ENCODE measurements at places on chromosomes 12 and 14.

DNA sequence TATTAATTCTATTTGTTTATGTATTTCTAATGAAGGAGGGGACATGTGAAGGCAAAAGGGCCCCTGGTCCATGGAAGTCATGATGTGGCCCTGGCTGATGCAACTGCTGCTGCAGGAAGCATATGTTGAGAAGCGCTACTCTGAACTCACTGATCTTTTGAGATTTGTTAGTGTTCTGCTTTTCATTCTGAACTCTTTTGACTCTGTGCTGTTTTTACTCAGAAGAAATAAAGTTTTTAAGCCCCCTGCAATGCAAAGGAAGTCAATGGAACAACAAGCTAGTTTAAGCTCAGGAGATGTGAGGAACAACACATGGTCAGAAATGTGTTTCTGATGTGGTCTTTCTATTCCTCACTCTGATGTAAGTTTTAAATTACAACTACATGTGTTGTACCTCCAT lies 88.9 kb upstream of the BTG1 start:
- DNase-seq: no peak

GRCh38 chr12:129071362-129071761 lies 218.1 kb downstream of the GLT1D1 start:
- no peak for DNase-seq

GRCh38 chr14:84584511-84584910 lies 945.4 kb upstream of the FLRT2 start:
- DNase-seq: no peak

- DNase-seq: no peak
Observed at GRCh38 chr14:74641601-74642391, 29.8 kb upstream of the LTBP2 start.

DNA sequence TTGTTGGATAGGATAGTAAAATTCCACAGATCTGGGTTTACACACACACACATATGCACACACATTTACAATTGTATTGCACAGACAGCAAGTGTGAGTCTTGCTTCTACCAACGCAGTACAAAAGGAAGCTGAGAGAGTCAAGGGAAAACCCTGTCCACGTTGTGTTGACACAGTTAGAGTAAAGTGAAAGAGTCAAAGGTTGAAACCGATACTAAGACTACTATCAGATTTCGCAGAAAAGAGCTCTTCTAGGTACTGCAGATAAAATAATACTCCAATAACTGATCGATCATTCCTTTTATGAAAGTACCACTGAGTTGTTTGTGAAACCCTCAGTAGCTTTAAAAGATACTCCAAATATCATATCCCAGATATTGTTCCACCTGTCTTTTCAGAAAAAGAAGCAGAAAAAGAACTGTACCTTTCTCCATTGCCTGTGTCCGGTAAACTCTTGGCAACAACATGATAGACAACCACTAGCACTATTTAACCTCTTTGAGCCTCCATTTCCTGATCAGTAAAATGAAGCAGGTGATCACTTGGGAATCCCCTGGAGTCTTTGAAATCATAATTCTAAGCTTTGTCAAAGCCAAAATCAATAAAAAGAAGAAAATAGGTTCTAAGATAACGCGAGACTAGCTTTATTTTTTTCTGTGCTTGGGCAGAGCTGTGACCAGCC lies 224.6 kb upstream of the FOXN3 start:
- DNase-seq: peak; percentile 26

GRCh38 chr14:74324931-74325361 lies 22.2 kb upstream of the ABCD4 start:
- no peak for DNase-seq

- DNase-seq: no peak
Observed at GRCh38 chr12:44331269-44331668, 495.4 kb downstream of the TMEM117 start.

DNA sequence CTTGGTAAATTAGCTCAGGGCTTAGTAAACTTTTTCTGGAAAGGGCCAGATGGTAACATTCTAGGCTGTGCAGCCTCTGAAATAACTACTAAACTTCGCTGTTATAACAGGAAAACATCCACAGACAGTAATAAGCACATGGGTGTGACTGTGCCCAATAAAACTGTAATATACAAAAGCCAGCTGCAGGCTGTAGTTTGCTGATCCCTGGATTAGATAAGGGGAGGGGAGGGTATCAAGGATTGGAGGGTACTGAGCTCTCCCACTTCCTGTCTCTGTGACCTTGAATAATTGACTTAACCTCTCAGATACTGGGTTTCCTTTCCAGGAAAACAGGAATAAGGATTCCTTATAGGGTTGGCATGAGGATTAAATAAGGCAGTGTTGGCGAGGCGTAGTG lies 81.2 kb downstream of the CCDC60 start:
- no peak for DNase-seq

GRCh38 chr12:40107803-40108620 lies 2.1 kb upstream of the SLC2A13 start:
- no peak for DNase-seq

DNA sequence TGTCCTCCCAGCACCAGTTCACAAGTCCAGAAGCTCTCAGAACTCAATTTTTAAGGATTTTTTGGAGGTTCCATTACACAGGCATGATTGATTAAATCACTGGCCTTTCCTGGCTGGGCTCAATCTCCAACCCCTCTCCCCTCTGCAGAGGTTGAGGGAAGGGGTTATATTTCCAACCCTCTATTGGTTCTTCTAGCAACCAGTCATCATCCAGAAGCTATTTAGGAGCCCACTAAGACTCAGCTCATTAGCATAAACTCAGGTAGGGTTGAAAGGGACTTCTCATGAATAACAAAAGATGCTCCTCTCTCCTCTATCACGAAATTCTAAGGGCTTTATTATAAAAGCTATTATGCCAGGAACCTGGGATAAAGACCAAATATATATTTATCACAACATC lies 41.5 kb downstream of the SPPL3 start:
- no peak for DNase-seq

DNA sequence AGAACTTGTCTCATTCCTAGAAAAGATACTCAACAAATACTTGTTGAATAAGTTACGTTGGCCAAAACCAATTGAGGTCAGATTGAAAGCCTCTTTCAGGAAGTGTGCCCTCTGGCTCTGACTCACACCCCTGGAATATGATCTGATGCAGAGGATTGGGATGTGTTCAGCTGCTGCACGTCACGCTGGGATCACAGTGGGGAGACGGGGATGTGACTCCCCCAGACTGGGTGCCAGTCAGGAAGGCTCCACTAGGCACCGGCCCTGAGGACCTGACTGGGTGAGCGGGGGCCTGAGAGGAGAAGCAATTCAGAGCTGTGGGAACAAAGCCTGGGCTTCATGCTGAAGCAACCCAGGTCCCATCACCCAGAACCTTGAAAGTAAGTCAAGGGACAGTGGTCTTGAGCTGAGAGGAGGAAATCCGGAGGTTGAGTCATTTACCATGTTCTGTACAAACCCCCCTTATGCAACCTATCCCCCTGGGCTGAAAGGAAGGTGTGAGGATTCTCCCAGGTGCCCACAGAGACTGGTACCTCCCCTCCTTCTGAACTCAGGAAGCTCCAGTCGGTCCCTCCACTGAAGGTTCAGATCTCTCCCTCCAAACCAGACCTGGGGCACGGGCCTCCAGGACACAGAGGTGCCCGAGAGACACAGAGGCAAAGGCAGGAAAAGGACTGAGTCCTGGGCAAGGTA lies 3.9 kb downstream of the CEBPE start:
- no peak for DNase-seq

GRCh38 chr12:11227373-11227772 lies 40.6 kb upstream of the TAS2R42 start:
- DNase-seq: no peak

DNA sequence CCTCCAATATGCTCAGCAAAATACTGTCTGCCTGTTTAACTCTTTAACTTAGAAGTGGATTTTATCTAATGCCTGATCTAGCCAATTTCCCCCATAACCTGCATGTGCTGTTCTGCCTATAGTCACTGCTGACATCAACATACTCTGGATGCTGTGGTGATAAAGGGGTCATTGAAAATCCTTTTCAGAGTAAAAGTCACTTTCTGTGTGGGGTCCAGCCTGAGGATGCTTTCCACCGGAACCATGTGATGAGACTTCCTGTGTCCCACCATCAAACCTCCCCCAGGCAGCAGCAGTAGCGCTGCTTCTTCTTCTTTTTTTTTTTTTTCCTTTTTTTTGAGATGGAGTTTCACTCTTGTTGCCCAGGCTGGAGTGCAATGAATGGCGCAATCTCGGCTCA lies 607.0 kb downstream of the BCL11B start:
- DNase-seq: no peak

DNA sequence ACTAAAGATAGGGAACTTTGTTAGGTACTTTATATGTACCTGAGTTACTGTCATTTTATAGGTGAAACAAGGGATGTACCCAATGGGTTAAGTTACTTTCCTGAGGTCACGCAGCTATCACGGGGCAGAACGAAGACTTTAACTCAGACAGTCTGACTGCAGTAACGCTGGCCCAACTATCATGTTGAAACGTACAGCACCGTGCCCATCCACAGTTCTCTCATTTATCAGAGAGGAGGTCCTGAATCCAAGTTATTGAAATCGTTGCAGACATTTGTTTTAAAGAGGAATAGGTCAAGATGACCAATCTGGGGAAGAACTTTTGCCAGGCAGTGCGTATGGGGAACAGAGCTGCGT lies 587 bp upstream of the C12orf75 start:
- no peak for DNase-seq

GRCh38 chr12:21642707-21643389 lies 14.8 kb downstream of the LDHB start:
- DNase-seq: no peak

DNA sequence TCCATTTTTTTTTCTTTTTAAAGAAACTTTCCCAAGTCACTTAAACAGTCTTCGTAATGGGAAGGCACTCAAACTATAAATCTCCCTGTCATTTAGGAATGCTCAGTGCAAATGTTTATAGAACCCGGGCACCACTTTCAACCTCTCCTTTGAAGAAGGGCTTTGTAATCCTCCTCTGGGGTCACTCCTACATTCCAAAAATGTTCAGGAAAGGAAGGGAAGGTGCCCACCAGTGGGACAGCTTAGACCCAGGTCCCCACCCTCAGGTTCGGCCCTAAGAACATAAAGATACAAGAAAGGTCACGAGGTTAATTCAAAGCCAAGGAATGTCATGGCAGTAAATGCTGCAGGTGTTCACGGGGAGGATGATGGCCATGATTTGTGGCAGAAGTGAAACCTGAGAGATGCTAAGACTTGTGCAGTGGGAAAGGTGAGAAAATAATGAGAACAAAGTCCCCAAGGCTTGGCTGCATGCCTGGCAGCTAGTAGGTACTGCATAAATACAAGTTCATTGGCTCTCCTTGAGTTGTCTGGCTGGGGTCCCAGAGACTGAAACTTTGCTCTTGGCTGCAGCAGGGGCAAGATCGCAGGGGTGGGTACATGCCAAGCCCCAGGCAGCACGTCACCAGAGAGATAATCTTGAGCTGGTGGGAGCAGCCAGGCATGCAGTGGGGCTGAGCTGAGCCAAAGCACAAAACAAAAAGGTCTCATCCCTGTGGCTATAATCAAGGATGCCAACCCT lies 21.1 kb downstream of the KRT18 start:
- no peak for DNase-seq

GRCh38 chr14:101040538-101041442 lies 137.3 kb upstream of the RTL1 start:
- DNase-seq: no peak

DNA sequence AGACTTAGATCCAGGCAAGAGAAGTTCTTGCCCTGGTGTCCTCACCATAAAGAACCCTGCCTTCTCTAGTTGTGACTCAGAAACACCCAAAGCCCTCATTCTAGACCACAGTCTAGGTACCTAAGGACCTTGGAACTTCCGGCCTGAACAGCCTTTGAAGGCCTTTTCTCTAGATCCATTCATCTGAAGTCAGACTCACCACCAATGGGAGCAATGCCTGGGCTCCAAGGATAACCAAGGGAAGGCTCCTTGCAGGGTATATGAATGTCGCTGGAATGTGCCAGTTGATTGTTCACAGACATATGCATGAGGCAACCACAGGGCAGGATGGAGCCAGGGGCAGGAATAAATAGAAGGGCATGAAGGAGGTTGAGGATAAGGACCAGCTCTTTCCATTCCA lies 86.3 kb downstream of the PLCZ1 start:
- no peak for DNase-seq

DNA sequence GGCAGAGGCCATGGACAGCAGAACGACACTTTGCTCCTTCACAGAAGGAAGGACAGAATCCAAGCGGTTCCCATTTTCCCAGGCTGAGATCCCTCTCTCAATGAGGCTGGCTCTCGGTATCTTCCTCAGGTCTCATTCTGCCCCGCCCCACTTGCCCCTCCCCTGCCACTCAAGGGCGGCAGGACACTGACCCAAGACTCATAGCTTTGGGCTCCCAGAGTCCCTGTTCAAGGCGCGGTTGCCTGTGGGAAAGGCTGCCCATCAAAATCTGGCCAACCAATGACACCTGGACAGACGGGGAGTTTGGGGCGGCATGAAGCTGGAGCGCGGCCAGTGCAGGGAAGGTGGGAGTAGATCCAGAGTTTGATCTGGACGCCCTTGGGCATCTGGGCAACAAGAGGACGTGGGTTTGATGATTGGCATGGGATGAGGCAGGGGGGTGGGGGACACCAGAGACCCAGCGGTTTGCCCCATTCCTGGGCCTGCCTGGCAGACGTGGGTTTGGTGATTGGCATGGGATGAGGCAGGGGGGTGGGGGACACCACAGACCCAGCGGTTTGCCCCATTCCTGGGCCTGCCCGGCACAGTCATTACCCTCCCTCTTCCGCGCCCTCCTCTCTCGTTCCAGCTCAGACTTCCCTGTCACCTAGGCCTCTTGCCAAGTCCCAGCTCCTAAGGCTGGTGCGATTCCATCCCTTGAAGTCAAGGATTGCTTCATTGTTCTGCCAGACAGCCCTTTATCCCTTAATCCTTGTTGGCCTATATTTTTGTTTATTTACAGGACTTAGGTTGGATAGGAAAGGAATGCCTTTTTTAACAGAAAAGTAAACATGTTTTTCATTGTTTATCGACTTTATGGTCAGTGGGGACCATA lies 92.1 kb downstream of the NINJ2 start:
- no peak for DNase-seq

- DNase-seq: no peak
Observed at GRCh38 chr14:84826294-84826693, 703.6 kb upstream of the FLRT2 start.

- no peak for DNase-seq
Observed at GRCh38 chr12:113474635-113475436, 3.2 kb upstream of the LHX5 start.

DNA sequence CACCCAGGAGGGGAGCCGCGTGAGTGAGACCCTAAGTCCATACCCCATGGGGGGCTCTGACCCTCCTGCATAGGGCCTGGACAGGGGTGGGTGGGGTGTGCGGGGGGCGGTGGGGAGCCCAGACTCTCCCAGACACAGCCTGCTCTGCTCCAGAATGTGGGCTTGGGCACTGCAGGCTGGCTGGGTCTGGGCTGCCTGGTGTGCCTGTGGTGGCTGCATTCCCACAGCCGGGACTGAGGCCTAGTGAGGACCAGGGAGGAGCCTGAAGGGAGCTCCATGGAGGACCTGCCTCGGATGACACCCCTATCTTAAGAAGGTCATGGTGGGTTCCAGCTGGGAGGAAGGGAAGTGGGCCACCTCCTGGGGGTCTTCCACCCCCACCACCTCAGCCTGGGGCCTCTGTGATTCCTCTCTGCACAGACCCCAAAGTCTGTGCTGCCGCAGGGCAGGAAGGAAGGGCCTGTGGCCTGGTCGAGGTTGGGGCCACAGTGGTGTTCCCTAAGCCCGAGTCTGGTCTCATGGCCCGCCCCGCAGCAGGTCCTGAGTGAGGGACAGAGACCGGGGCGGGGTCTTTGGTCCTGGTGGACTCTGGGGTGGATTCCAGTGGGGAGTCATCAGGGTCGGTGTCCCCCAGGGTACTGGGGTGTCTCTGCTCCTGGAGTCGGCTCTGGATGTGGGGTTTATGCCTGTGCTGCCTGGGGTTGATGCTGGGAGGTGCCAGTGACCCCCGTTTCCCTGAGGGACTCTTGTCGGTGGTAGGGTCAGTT lies 392.3 kb downstream of the TMEM121 start:
- no peak for DNase-seq

Measured in GM12891 (cell line).